Effector CD4-positive, alpha-beta T cell (primary cell): ENCODE measurements at places on chromosomes 1 and 21.

DNA sequence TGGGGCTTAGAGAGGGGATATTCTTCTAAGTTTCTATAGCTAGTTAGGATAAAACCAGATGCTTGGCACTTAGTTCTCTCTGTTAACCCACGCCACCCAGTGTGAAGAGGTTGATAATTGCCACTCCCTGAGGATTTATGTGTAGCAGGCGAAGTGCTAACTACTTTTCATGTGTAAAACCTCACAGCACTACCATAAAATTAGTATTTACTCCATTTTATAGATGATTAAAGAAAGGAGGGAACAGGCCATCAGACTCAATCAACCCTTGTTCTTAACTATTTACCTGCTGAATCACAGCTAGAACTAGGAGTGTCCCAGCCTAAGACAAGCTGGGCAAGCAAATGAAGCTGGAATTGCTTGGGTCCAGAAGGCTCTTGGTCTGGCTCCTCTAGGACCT lies 8.9 kb downstream of the LIN28A start:
- no peak for DNase-seq

DNA sequence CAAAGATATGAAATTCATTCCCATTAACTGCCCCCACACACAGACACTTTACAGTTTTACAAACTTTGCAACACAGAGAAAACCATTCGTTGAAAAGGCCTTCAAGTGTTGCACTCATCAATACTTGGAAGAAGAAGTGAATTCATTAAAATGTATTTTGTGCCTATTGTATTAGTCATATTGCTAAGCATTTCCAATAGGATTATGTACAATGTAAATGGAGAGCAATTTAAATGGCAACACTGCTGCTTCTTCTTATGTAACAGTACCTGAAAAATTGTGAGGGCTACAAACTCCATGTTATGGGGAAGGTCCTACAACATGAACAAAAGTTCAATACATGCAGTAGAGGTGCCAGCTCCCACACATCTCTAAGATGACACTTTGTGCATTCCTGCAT lies 209.3 kb upstream of the POGK start:
- no peak for DNase-seq

DNA sequence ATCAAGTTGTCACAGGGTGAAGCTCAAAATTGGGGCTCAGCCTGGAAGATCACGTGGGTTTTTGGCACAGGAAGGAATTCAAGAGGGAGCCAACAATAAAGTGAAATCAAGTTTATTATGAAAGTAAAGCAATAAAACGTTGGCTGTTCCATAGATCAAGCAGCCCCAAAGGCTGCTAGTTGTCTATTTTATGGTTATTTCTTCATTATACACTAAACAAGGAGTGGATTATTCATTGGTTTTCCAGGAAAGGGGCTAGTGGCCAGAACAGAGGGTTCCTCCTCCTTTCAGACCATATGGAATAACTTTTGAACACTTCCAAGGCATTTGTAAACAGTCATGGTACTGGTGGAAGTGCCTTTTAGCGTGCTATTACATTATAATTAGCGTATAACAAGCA lies 723.5 kb upstream of the ADAMTS5 start:
- no peak for DNase-seq

GRCh38 chr1:200258447-200259375 lies 151.1 kb downstream of the ZNF281 start:
- no peak for DNase-seq

- no peak for DNase-seq
These were observed 85.7 kb downstream of the NRDC start for GRCh38 chr1:51792864-51793263.

DNA sequence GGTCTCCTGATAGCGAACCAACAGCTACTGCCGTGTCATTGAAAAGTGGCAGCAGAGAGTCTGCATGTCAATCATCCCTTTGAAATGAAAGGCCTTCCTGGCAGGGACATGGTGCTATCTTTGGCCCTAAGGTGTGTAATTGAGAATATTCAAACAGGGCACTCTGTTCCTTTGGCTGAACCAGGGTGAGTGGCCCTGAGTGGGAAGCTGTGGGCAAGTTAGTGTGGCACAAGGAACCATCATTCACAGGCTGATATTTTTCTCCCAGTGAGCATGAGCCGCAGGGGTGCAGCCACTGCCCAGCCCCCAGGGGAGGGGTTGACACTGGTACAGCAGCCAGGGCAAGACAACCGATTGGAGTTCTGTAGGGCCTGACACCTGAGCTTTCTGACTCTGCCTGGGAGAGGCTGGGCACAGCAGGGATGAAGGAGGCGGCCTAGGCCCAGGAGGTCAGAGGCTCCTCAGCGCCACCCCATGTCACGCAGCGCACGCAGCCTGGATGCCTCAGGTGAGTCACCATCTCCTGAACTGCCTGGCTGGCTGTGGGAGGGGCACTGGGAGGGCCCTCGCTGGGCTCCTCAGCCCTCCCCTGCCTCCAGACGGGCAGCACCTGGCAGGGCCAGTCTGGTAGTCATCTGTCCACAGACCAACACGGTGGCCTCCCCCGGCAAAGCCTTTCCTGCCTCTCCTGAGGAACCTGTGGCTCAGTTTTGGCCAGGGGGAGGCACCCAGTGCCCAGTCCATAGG lies 13.2 kb downstream of the QSOX1 start:
- no peak for DNase-seq

- DNase-seq: no peak
These were observed 33.5 kb downstream of the ECE1 start for GRCh38 chr1:21256776-21257175.

- no peak for DNase-seq
These were observed 547.8 kb downstream of the NPHP4 start for GRCh38 chr1:5444396-5444795.

GRCh38 chr1:24609949-24610517 lies 33.1 kb upstream of the SRRM1 start:
- DNase-seq: no peak

GRCh38 chr1:38508232-38508631 lies 351.3 kb downstream of the RRAGC start:
- DNase-seq: no peak

GRCh38 chr1:221880182-221880581 lies 138.3 kb upstream of the DUSP10 start:
- no peak for DNase-seq
